ENCODE measurements at places on chromosomes 16 and 17. TPM values are rescaled to one million over a fixed set of nuclear protein-coding genes. Genes with fewer than 3 reads are reported as not detected.

ZG16 gene
- total RNA-seq, result not detected

- DNase-seq, result no peak
- peaks cover 25% of the 10 kb centered on the region for H3K4me1 ChIP-seq
- peak overlapping the region; percentile 42 for H3K27ac ChIP-seq
- no peaks in the 10 kb centered on the region for H3K27me3 ChIP-seq
- H3K36me3 ChIP-seq, result peaks cover 12% of the 10 kb centered on the region
These were observed 392 bp upstream of the ABHD15 start for GRCh38 chr17:29567304-29567553.

- H3K4me3 ChIP-seq, result no peak overlapping the region
- no peaks in the 10 kb centered on the region for H3K4me1 ChIP-seq
- peaks cover 7% of the 10 kb centered on the region for H3K36me3 ChIP-seq
- no peaks in the 10 kb centered on the region for H3K27me3 ChIP-seq
- peak overlapping the region; percentile 21 for H3K27ac ChIP-seq
- DNase-seq, result no peak
These were observed 44.7 kb downstream of the CEP95 start for GRCh38 chr17:64551461-64551860.

DNA sequence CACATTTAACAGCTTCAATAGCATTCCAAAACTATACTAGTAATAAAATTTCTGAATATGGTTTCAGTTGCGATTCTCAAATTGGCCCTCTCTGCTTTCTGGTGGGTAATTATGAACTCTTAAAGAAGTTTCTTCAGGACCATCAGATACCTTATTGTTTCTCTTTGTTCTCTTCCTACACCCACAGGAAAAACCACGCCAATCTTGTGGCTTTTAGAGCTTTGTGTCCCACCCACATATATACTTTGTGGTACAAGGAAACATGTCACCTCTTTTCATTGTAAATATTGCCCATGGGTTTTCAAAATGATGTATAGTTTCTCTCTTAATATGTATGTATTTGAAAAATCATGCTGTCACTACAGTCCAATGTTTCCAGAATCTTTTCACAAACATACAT, 12.1 kb downstream of the ABCA9 start:
- no peak overlapping the region for H3K27ac ChIP-seq
- no peaks in the 10 kb centered on the region for H3K36me3 ChIP-seq
- DNase-seq, result no peak
- peaks cover 4% of the 10 kb centered on the region for H3K4me1 ChIP-seq
- H3K4me3 ChIP-seq, result no peak overlapping the region

DNA sequence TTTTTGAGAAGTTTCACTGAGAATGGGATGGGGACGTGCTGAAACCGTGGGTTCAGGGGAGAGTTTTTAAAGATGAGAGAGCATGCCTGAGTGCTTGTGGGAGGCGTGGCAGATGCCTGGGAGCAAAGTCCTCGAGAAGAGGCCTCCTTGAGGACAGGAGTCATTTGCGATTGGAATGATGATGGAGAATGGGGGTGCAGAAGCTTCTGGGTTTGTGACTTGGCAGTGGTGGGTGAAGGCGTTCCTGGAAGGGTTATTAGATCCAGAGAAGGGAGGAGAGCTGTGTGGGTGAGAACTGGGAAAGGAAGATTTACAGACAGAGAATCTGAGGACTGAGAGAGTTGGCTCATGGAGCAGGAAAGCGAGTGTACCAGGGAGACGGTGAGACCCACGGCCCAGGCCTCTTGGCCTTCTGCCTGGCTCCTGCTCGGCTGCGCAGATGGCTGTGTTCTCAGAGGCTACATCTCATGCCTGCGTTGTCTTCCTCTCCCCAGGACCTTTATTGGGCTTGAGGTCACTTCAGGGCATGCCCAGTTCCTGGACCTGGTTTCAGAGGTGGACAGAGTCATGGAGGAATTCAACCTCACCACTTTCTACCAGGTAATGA, 8.6 kb upstream of the MMP15 start:
- no peak overlapping the region for H3K4me3 ChIP-seq
- no peak overlapping the region for H3K27ac ChIP-seq
- H3K27me3 ChIP-seq, result no peaks in the 10 kb centered on the region
- DNase-seq, result no peak

GNG13 gene
- total RNA-seq, result not detected

GRCh38 chr17:58760248-58760647, 4.6 kb downstream of the PPM1E start:
- H3K4me3 ChIP-seq, result no peak overlapping the region
- H3K36me3 ChIP-seq, result no peaks in the 10 kb centered on the region
- H3K4me1 ChIP-seq, result peaks cover 8% of the 10 kb centered on the region
- H3K27me3 ChIP-seq, result peaks cover 46% of the 10 kb centered on the region
- DNase-seq, result no peak
- H3K27ac ChIP-seq, result no peak overlapping the region

- no peaks in the 10 kb centered on the region for H3K27me3 ChIP-seq
- peaks cover 45% of the 10 kb centered on the region for H3K4me1 ChIP-seq
- no peak for DNase-seq
These were observed 515 bp downstream of the SUMO2 start for GRCh38 chr17:75182319-75182568.

SGSM2 gene
- 21.4 TPM for total RNA-seq

DNA sequence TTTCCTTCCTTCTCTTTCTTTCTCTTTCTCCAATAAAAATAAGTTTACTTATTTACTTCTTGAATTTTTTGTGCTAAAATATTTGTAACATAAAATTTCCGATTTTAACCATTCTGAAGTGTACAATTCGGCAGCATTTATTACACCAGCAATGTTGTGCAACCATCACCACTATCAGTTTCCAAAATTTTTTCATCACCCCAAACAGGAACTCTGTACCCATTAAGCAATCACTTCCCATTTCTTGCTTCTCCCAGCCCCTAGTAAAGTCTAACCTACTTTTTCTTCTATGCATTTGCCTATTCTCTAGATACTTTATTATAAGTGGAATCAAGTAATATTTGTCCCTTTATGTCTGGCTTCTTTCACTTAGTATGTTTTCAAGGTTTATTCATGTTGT, 2.5 kb upstream of the HP start:
- no peaks in the 10 kb centered on the region for H3K4me1 ChIP-seq
- no peaks in the 10 kb centered on the region for H3K27me3 ChIP-seq
- no peak for DNase-seq
- H3K4me3 ChIP-seq, result no peak overlapping the region
- peaks cover 5% of the 10 kb centered on the region for H3K36me3 ChIP-seq

DNA sequence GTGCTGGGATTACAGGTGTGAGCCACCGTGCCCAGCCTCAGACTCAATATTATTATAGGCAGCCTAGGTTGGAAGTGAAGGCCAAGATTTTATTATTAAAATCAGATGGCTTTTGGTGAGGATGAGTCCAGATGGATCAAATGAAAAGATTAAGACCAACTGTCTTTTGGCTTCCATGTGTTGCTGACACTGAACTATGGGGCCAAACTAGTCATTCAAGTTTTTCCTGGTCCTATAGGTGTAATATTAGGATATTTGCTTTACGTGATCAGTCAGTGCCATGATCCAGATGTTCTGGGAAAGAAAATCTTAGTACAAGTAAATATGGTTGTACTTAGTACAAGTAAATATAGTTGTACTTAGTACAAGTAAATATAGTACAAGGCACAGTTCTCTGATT, 140.6 kb downstream of the MAP2K6 start:
- no peak overlapping the region for H3K4me3 ChIP-seq
- H3K27me3 ChIP-seq, result no peaks in the 10 kb centered on the region
- H3K4me1 ChIP-seq, result no peaks in the 10 kb centered on the region

- peaks cover 1% of the 10 kb centered on the region for H3K27me3 ChIP-seq
- no peaks in the 10 kb centered on the region for H3K4me1 ChIP-seq
- no peak overlapping the region for H3K4me3 ChIP-seq
- H3K36me3 ChIP-seq, result no peaks in the 10 kb centered on the region
- H3K27ac ChIP-seq, result no peak overlapping the region
These were observed 205.4 kb upstream of the KCNJ16 start for GRCh38 chr17:69869667-69870066.

CCL5 gene
- total RNA-seq, result 50.4 TPM

DNA sequence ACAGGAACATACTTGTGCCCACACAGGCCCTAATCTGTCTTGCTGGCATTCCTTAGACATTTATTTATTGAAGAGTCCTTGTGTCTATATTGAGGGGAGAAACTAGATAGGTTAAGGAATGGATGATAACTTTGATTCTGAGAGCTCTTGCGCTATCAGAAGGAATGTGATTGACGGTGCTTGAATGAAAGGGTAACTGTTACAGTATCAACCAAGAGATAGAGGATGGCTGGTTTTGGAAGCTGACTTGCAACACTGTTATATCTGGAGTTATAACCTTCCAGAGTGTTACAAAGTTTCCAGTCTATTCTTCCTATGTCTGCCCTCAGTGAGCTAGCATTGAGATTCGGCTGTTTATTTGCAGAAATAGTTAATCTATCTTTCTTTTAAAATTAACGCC, 36.5 kb downstream of the PRKCA start:
- H3K4me1 ChIP-seq, result peaks cover 83% of the 10 kb centered on the region
- H3K36me3 ChIP-seq, result peaks cover 46% of the 10 kb centered on the region
- no peak for DNase-seq

HOXB1 gene
- not detected for total RNA-seq

- H3K27me3 ChIP-seq, result no peaks in the 10 kb centered on the region
- H3K4me1 ChIP-seq, result no peaks in the 10 kb centered on the region
- no peaks in the 10 kb centered on the region for H3K36me3 ChIP-seq
- no peak overlapping the region for H3K4me3 ChIP-seq
These were observed 25.4 kb upstream of the RPTOR start for GRCh38 chr17:80519091-80519781.

HSD3B7 gene
- 2.2 TPM for total RNA-seq

- no peaks in the 10 kb centered on the region for H3K27me3 ChIP-seq
- no peaks in the 10 kb centered on the region for H3K4me1 ChIP-seq
- peaks cover 10% of the 10 kb centered on the region for H3K36me3 ChIP-seq
- no peak overlapping the region for H3K27ac ChIP-seq
These were observed 327.1 kb downstream of the SNX29 start for GRCh38 chr16:12303653-12304052.

DNA sequence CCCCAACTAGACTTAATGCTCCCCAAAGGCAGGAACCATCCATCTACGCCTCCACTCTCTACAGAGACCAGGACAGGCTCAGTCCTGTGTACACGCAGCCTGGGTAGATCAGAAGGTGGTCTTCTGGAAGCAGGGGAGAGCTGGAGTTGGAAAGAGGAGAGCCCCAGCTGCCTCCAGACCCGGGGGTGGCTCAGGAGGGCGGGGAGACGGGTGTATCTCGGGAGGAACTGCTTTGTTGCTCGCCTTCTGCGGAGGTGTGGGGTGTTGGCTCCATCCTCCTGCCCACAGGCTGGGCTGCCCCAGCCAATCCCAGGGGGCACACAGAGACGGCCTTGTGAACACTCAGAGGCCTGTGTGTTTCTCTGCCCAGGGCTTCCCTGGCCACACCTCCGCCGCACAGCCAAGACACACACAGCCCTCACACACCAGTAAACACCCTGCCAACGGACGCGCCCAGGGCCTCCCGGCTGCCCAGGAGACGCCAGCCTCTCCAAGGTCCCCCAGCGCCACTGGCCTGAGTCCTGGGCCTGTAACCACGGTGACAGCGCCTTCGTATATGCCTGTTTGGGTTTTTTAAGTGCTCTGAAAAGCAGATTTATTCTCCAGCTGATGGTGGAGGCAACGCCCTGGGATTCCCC, 143.4 kb upstream of the CDC42EP4 start:
- H3K27ac ChIP-seq, result no peak overlapping the region
- no peak overlapping the region for H3K4me3 ChIP-seq
- no peaks in the 10 kb centered on the region for H3K4me1 ChIP-seq
- no peaks in the 10 kb centered on the region for H3K27me3 ChIP-seq
- DNase-seq, result no peak

- DNase-seq, result no peak
- H3K27me3 ChIP-seq, result no peaks in the 10 kb centered on the region
- no peak overlapping the region for H3K4me3 ChIP-seq
- peaks cover 10% of the 10 kb centered on the region for H3K4me1 ChIP-seq
- H3K27ac ChIP-seq, result peak overlapping the region; percentile 27
These were observed 41.6 kb downstream of the MARF1 start for GRCh38 chr16:15601212-15601879.

GRCh38 chr16:88527186-88527936, 42.8 kb upstream of the ZC3H18 start:
- no peaks in the 10 kb centered on the region for H3K27me3 ChIP-seq
- no peak overlapping the region for H3K4me3 ChIP-seq
- H3K27ac ChIP-seq, result no peak overlapping the region
- H3K4me1 ChIP-seq, result peaks cover 2% of the 10 kb centered on the region
- H3K36me3 ChIP-seq, result no peaks in the 10 kb centered on the region

- DNase-seq, result no peak
- H3K4me1 ChIP-seq, result no peaks in the 10 kb centered on the region
- peaks cover 4% of the 10 kb centered on the region for H3K27me3 ChIP-seq
- H3K27ac ChIP-seq, result no peak overlapping the region
- no peak overlapping the region for H3K4me3 ChIP-seq
These were observed 381.3 kb upstream of the MAF start for GRCh38 chr16:79981814-79982213.

DNA sequence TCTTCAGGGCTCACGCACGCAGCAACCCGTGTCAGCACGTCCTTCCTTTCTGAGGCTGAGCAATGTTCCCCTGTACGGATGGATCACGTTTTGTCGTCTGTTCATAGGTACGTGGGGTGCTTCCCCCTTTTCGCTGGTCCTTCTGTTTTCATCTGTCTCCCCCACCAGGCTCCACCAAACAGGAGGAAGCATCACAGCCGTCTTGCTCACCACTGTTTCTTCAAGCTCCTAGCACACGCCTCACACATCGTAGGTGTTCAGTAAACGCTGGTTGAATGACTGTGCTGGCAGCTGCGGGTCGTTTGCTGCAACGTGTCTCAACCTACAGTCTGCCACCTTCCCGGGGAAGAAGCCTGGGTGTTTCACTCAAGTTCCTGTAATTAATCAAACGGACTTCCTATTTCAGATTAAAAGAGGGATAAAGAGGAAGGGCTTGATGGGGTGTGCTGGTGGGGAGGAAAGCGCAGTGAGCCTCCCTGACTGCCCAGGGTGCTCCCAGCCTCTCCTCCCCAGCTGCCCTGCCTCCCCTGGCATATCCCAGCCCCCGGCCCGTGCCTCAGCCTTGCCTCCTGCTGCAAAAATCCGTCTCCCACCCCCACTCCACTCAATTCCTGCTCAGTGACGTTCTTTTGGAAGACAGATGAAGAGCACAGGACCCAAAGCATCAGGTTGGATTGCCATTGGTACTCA, 76.7 kb upstream of the DOC2B start:
- no peak overlapping the region for H3K27ac ChIP-seq
- peaks cover 3% of the 10 kb centered on the region for H3K36me3 ChIP-seq
- peak; percentile 30 for DNase-seq
- H3K27me3 ChIP-seq, result no peaks in the 10 kb centered on the region
- no peaks in the 10 kb centered on the region for H3K4me1 ChIP-seq
- no peak overlapping the region for H3K4me3 ChIP-seq

GRCh38 chr16:19014461-19014860, 30.7 kb downstream of the TMC7 start:
- no peaks in the 10 kb centered on the region for H3K4me1 ChIP-seq
- no peak overlapping the region for H3K27ac ChIP-seq
- H3K27me3 ChIP-seq, result no peaks in the 10 kb centered on the region
- DNase-seq, result no peak
- no peak overlapping the region for H3K4me3 ChIP-seq
- H3K36me3 ChIP-seq, result no peaks in the 10 kb centered on the region

GRCh38 chr16:1526608-1527555, 6.6 kb upstream of the TMEM204 start:
- H3K27me3 ChIP-seq, result no peaks in the 10 kb centered on the region
- H3K27ac ChIP-seq, result peak overlapping the region; percentile 47
- H3K4me3 ChIP-seq, result no peak overlapping the region
